Jurkat, Clone E6-1 (cell line): ENCODE measurements at places on chromosomes 1 and 21.

DNA sequence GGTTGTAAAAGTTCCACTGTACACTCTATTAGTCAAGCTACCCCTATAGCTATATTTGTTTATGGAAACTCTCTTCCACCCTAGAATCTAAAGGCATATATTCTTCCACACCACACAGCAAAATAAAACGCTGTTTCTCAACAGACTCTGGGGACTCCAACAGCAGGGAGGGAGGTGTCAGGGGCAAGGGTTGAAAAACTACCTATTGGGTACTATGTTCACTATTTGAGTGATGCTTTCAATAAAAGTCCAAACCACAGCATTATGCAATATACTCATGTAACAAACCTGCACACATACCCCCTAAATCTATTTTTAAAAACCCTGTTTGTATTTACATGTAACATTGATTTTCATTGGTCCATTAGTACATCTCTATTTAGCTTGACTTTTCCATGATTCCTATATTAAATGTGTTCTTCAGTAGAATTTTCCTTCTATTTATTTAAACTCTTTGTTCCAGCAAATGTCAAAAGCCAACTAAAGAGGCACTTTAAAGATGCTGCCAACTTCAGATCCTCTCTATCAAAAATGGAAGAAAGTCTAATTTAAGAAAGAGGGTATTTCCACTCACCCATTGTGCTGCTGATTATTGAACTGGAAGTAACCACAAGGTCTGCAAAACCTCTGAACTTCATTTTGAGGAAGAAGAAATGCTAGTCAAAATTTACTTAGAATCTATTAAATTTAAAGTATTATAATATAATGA, 26.2 kb downstream of the RGS7 start:
- no peak for DNase-seq

DNA sequence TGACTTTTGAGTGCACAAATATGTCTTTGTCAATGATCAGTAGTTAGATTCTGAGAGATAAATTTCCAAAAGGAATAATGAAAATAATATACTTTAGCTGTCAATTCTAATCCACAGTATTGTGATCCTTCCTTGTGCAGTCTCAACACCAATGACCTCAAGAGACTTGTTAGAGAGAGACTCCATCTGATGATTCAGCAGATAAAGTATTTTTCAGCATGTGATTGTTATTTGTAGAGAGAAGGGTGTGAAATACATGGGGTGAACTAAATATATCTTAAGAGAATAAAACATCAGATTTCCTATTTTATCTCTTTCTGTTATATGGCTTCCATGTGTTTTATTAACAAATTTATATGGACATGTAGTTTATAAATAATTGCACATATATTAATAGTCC, 5.9 kb upstream of the ZNF124 start:
- no peak for DNase-seq

DNA sequence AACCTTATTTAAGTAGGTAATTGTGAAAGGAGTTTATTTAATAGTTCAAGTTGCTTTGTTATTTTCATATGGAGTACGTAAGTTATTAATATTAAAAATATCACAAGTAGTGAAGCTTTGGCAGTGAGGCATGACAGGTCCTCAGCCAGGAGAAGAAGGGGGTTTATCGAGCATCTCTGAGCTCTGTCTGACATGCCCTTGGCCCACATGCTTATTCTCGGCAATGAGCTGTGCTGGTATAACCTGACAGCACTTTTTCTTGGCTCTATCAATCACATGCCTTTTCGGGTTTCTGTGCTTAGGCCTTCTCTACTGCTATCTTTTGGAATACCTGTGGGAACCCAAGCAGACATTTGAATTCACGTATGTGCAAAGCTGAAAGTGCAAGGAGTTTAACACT, 84.8 kb downstream of the OLFM3 start:
- no peak for DNase-seq

- no peak for DNase-seq
These were observed 9.6 kb downstream of the SLC37A1 start for GRCh38 chr21:42523211-42523610.

- DNase-seq = no peak
These were observed 9.7 kb upstream of the AADACL4 start for GRCh38 chr1:12634156-12634555.

DNA sequence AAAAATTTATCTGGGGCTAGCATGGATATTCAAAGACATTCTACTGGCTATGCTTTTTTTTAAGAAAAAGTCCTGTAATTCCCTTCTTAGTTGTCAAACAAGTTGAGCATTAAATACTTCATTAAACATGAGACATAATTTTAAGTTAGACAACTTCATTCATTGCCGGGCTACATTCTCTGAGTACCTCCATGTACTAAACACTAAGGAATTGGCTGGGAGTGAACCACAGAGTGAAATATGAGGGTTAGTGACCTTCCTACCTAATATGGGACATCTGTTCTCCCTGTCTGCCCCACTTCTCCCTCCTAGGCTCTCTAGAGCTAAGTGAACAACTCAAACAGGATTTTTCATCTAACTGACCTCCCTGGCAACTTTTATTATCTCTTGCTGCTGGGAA, 370.4 kb downstream of the VAV3 start:
- no peak for DNase-seq

GRCh38 chr1:155320661-155321617, at the start of gene RUSC1:
RUSC1 (plus strand) TSS chr1:155320894; CDS start chr1:155321774, 880 bp downstream.
- no peak for DNase-seq

GRCh38 chr1:238639861-238640260, 746.5 kb upstream of the CHRM3 start:
- no peak for DNase-seq

DNA sequence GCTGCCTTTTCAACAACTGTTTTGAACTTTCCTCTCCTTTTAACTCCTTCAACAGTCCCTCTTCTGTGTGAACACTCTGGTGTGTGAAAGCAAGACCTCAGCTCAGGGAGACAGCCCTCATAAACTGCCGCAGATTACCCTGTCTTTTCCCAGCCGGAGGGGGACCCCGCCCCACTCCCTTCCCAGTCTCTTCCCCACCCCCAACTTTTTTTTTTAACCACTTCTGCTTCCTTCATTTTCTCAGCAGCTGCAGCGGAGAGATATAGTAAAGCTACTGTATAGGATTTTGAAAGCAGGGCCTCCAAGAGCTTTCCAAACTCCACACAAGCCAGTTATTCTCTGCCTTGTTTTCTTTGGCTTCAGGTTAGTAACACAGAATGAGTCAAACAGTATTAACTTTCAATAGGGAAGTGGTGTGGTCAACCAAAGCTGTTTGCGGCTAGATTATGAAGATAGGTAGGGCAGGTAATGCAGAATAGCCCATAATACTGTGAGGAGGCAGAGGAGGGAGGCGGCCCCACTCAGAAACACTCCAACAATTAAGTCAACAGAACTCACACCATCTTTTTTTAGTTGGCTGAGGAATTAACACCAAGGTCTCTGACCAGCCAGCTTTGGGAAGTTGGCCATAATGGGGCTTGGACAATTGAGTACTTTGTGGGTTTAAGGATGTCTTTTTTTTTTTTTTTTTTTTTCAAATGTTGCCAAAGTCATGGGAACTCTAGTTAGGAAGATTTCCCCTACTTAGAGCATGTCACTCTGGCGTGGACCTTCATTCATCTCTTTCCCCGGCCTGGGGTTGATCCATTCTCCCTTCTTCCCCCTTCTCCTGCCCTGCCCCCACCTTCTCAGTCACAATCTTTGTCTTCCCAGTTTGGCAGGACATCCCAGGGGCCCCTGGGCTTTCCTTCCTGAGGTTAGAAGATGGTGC, 177.0 kb downstream of the CLIC6 start:
- DNase-seq = no peak

DNA sequence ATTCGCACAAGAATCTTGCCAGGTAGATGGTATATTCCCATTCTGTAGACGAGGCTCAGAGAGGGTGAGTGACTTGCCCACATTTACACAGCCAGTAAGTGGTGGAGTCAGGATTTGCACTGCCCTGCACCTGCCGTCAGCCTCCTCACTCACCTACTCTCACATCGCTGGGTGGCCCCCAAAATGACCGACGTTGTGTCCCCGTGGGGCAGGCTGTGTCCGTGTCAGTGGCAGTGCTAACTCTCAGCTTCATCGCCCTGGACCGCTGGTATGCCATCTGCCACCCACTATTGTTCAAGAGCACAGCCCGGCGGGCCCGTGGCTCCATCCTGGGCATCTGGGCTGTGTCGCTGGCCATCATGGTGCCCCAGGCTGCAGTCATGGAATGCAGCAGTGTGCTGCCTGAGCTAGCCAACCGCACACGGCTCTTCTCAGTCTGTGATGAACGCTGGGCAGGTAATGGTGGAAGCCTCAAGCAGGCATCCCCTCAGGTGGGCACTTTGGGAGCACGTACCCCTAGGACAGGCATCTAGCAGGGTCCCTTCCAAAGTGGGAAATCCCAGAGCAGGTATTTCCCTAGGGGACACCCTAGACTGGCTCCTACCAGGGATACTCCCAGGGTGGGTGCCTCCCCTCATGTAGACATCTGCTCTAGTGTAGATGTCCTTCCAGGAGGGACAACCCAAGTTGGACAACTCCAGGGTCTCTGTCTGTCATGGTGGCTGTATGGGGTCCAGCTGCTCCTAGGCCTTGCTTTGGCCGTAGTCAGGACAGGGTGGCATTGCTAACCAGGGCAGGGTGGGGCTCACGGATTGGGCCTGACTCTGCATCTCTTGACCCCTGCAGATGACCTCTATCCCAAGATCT, 3.4 kb downstream of the HCRTR1 start:
- no peak for DNase-seq

DNA sequence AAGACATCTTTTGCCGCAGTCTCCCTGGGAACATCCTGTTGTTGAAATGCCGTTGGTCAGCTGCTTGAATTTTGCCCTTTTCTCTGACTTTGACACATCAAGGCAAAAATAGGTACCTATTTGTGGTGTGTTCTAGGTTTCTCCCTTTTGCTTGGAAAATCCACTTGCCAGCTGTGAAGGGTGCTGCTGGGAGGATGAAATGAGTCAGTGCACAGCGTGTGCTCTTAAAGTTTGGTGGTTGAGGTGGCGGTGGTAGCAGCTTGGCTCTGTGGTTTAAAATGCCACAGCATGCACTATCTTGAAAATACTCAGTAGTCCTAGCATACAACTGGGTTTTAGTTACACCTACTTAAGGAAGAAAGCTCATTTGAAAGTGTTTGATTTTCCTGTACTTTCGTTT, 183.8 kb downstream of the DHRS3 start:
- DNase-seq = peak; percentile 90

DNA sequence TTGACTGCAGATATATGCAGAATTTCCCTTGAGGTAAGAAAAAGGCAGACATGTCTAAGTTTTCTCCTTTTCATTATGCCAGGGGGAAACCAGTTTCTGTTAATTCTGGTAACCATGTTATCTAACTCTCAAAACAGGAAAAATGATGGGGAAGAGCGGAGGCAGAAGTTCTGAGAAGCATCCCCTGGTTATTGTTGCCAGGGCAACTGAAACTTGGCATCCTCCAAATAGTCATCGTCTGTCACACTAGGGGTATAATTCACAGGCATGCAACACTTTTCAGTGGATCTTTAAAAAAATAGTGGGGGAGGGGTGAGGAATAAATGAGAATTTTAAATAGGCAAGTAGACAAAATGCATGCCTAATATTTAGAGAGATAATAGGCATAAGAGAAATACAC, 715.3 kb upstream of the CXADR start:
- no peak for DNase-seq

DNA sequence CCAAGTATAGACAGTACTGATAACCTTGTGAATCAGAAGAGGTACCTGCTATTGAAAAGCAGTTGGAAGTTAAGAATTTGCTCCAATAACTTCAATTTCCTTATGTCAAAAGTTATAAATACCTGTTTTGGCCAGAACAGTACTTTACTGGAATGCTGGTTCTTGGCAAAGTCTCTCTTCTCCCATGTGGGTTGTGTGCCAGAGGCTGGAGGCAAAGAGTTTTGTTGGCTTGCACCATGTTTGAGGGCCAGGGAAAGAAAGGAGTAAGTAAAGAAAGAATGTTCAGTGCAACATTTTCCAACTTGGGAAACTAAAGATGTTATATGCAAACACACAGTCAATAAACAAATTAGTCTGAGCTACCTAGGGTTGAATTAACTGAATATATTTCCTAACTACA, 67.0 kb upstream of the DYNLT5 start:
- no peak for DNase-seq

- DNase-seq = peak; percentile 12
These were observed 84.6 kb upstream of the NEK7 start for GRCh38 chr1:198072177-198072576.

- no peak for DNase-seq
These were observed 474.5 kb upstream of the ADGRL2 start for GRCh38 chr1:81326212-81326611.

DNA sequence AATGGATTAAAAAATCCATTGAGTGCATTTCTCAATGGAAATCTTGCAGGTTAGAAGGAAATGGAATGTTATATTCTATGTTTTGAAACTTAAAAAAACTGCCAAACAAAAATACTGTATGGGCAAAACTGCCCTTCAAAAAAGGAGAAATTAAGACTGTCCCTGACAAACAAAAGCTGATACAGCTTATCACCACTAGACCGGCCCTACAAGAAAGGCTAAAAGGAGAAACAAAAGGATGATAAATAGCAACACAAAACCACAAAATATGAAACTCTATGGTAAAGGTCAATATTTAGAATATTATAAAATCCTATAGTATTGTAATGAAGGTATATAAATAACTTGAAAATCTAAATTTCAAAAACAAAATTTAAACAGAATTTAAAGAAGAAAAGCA, 60.0 kb downstream of the SLC25A24 start:
- DNase-seq = no peak

DNA sequence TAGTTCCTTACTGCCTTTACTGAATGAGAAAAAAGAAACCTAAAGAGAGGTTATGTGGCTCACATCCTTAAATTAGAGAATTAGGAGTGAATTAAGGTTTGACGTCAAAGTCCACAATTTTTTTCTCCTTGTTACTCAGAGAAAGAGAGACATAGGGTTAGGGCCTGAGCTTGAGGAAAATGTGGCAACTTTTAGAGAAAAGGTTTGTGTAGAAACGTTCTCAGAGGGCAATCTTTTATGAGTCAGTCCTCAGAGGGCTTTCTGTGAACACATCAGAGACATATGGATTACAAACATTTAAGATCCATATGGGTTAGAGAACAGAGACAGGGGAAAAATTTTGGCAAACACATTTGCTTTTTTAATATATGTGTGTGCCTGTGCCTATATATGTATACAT, 242.8 kb downstream of the TGFB2 start:
- no peak for DNase-seq

GRCh38 chr1:21721295-21721985, 52.3 kb upstream of the RAP1GAP start:
- DNase-seq = no peak

DNA sequence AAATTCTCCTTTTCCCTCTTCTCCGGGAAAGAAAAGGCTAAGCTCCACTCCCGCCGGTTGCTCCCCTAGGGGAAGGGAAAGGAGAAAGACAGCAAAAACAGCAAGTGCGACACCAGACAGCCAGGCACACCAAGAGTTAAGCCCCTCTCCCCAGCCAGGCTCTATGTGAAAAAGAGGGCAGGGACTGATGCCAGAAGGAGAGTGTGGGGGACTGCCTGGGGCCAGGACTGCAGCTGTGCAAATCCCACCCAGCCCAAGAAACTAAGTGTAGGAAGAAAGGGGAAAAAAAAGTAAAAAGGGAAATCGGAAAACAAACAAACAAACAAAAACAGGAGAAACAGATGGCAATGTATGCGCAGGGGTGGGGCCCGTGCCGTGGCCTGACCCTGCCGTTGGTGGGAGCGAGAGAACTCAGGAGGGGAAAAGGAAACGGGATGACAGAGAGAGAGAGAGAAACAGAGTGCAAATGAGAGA, 27.7 kb upstream of the FMO1 start:
- DNase-seq = no peak

GRCh38 chr21:44967082-44968047, 27.5 kb downstream of the SLX9 start:
- DNase-seq = peak; percentile 56
